Caki2 (cell line): ENCODE measurements at places on chromosomes 4 and X. TPM values are rescaled to one million over a fixed set of nuclear protein-coding genes. Genes with fewer than 3 reads are reported as not detected.

DNA sequence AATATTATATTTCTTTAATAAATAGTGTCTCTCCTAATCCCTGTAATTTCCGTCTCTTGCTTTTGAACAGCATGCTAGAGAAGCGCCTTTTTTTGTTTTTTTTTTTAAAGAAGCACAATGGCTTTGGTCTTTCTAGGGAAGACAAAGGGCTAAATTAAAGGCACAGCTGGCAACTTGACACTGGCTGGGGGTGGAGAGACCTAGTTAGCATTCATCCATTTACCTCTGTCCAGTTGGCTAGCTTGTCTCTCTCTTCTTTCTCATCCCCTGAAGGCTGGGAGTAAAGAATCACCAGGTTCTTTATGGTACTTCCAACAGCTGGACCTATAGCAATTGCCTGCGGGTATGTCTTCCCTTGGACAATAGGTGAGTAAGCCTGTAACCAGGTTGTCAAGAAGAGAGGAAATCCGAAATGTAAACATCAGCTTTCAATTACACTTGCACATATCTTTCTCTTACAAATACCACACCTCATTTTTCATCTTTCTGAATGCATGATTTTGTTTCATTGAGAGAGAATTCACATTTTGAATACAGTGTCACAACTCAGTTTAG is 178.4 kb upstream of the GPR101 start:
- DNase-seq: no peak

- no peak for DNase-seq
Measured at GRCh38 chr4:740656-741282, 35.1 kb downstream of the PCGF3 start.

DNA sequence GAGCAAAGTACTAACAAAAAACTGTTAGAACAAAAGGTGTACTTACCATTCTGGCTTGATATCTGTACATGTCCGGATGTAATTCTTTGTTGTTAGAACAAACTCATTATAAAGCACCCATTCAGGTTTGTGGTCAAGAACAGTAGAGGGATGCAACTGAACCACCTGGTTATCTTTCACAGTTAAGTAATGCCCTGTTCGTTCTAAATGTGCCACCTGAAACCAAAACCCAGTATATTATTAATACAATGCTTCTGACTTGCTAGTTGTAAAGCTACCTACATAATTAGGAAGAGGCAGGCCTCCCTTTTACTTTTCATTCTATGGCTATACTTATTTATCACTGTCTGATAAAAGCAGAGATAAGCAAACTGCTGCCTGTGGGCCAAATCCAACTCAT is 54.8 kb downstream of the DHX15 start:
- DNase-seq: no peak

The CNKSR2 gene
- not detected in 2 replicates for total RNA-seq

The GSX2 gene
- total RNA-seq: not detected in 2 replicates

The COX7B2 gene
- not detected in 2 replicates for total RNA-seq
